AG10803 (cell line): ENCODE measurements at places on chromosomes 4 and X.

DNA sequence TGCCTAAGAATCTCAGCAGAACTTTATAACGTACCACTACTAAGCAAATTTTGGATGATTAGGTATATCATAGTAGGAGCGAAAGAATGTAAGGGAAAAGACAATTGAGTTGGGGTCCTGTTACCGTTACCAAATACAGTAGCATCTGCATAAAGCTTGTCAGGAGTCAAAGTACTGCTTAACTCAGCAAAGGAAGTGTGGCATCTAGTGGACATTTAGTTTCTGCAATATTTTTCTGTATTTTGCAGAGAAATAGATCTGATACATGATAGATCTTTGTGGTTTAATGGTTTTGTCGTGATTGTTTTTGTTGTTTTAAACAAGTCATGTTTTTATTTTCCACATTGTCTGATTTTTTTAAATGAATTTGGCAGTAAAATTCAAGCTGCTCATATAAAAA is 81.0 kb upstream of the SMARCAD1 start:
- DNase-seq: no peak

GRCh38 chr4:17762726-17763125 is 18.7 kb downstream of the FAM184B start:
- DNase-seq: peak; percentile 25

DNA sequence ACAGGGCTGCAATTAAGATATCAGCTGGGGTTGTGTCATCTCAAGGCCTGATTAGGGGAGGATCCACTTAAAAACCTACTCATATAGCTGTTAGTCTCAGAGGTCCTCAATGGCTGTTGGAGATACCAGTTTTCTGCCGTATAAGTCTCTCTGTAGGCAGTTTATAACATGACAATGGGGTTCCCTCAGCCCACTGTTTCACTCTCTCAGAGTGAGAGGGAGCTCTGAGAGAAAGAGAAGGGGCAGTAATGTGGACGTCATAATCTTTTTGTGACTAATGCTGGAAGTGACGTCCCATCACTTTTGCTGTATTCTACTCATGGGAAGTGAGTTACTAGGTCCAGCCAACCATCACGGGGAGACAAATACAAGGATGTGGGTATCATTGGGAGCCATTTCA is 70.3 kb downstream of the STIM2 start:
- DNase-seq: no peak

- DNase-seq: no peak
Measured at GRCh38 chr4:48187813-48188212, 53.8 kb upstream of the TXK start.

DNA sequence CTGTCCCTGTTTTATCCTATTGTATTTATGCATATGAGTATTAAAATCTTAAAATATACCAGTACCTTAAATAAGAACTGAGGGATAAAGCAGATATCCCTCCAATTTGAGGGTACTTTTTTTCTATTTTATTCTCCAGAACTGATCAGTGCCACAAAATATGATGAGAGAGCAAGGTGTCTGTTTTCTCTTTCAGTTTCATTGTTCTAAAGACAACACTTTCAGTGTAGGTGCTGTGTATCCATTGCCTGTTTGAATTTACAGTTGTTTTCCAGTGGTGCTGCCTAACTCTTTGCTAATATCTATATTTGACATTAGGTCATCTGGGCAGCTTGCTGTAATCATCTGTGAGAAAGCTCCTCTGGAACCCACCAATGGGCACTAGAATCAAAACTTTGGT is 394.7 kb downstream of the IL1RAPL1 start:
- no peak for DNase-seq

GRCh38 chr4:15729910-15730533 is 27.2 kb downstream of the BST1 start:
- peak; percentile 41 for DNase-seq

DNA sequence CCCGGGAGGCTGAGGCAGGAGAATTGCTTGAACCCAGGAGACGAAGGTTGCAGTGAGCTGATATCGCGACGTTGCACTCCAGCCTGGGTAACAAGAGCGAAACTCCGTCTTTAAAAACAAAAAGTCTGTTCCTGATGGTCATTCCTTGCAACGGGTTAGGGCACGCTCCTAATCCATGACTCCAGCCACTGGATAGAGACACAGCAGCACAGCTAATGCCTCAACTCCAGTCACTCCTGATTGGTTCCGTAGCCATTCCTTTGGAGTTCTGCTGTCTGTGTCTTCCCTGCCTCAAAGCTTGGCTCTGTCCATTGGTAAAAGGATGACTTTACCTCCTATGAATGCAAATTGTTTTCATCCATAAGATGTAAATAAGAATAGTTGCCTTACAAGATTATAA is 44.3 kb upstream of the FAM9A start:
- no peak for DNase-seq

DNA sequence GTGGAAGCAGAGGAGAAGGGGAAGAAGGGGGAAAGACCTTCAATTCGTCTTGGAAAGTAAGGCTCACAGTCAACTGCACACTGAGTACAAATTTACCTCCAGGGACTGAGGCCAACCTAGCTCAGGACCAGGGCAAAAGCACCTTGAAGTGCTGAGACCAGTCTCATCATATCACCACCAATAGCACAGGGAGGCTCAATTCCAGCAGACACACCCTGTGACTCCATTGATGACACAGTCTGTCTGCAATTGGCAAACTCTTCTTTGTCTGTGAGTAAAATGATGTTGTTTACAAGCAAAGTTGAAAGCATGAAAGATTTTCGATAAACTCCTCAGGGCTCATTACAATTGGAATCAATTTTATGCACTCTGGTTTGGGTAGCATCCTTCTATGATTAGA is 32.3 kb downstream of the TRIML1 start:
- no peak for DNase-seq

DNA sequence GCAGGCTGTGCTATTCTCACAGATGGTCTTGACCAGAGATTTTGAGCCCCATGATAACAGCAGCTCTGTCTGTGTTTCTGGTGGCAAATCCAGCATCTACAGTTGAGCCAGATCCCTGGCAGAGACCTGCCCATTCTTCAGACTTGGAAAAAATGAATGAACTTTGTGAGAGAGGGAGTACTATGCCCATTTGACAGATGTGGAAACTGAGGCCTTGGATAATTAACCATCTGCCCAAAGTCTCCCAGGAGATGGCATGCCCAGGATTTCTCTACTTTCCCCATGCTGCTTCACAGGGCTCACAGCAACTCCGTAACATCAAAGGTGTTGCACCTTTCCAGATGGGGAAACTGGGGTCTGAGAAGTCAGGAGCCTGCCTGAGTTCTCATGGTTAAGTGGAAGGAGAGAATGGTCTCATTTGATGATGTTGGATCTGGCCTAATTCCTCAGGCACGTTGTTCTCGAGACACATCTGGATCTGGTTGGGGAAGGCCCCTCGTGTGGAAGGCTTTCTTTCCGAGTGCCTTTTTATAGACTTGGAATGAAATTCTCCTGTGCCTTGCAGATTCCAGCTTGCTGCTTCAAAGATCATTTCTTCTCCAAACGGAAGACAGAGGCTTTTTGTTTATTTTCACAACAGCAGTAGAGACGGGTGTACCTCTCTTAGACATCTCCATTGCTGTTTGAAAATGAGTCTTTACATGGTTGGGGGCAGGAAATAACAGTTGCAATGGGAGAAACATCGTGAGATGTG is 73.3 kb upstream of the STX18 start:
- peak; percentile 93 for DNase-seq

GRCh38 chr4:153521999-153522801 is 56.0 kb downstream of the TMEM131L start:
- DNase-seq: no peak

- DNase-seq: no peak
Measured at GRCh38 chr4:15883610-15884243, 54.8 kb downstream of the FGFBP1 start.

- DNase-seq: no peak
Measured at GRCh38 chr4:69697536-69698242, 44.6 kb upstream of the UGT2A1 start.

DNA sequence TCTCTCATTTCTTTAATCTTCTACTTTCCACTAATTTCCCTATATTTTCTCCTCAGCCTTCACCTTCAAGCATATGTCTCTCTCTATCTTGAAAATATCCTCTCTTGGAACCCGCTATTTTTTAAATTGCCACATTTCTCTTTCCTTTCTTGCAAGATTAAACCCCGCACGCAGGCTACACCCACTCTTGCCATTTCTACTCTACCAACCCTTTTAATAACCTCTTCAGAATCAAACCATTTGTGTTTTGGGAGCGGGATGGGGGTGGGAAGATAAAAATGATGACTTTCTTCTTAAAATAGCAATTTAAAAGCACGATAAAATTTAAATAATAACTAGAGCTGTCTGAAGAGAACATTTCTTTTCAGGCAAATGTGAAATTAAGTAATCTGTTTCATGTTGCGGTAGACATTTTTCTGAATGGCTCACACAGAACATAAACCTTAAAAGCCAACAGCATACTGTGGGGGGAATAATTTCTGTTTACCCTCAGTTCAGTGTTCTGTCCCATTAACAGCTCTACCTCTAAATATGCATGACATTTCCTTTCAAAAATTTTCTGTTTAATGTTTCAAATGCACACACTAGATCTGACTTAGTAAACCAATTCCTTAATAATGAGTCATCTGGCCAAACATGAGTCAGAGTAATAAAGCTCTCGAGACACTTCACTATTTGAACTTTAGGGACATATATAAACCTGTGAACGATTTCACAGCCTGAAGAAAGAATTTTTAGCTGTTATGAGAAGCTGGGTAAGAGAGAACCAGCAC is 20.5 kb downstream of the ARSJ start:
- peak; percentile 96 for DNase-seq

GRCh38 chr4:144634978-144635747 is 10.8 kb upstream of the HHIP start:
- DNase-seq: no peak

- no peak for DNase-seq
Measured at GRCh38 chrX:1591863-1592469, 562 bp downstream of the AKAP17A start.

- DNase-seq: no peak
Measured at GRCh38 chr4:98958065-98958464, 29.1 kb upstream of the EIF4E start.

DNA sequence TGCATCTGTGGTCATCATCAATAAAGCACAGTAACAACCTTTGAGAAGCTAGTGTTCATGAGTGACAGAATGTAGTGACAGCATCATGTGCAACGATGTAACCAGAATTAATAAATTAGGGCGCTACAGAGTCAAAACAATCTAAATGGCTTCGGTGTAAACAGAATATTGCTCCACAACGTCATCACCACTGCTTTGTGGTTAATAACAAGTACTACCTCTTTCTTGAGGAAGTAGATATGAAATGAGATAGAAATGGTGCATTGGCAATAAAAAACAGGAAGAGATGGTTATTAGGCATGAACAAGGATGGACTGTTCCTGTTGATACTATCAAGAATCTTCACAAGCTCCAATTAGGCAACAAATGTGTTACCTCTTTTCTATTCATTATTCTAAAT is 8.7 kb upstream of the PDHA2 start:
- DNase-seq: no peak

- DNase-seq: no peak
Measured at GRCh38 chr4:16827045-16827444, 71.4 kb downstream of the LDB2 start.

DNA sequence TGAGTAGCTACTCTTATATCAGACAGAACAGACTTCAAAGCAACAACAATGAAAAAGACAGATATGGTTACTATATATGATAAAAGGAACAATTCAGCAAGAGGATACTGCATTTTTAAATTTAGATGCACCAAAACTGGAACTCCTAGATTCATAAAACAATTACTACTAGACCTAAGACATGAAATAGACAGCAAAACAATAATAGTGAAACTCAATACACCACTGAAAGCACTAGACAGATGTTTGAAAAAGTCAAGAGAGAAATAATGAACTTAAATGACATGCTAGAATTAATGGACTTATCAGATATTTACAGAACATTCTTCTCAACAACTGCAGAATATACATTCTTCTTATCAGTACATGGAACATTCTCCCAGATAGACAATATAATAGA is 99.5 kb upstream of the ITM2A start:
- no peak for DNase-seq

- no peak for DNase-seq
Measured at GRCh38 chr4:90486346-90486745, 359.2 kb downstream of the CCSER1 start.
